ENCODE measurements at places on chromosomes 3 and 15.

- DNase-seq = peak; percentile 80
Observed at GRCh38 chr15:73972984-73973682, 19.0 kb downstream of the STOML1 start.

- no peak for DNase-seq
Observed at GRCh38 chr3:195568630-195569029, 15.1 kb downstream of the APOD start.

GRCh38 chr3:171736556-171736955 is 73.7 kb downstream of the PLD1 start:
- no peak for DNase-seq

DNA sequence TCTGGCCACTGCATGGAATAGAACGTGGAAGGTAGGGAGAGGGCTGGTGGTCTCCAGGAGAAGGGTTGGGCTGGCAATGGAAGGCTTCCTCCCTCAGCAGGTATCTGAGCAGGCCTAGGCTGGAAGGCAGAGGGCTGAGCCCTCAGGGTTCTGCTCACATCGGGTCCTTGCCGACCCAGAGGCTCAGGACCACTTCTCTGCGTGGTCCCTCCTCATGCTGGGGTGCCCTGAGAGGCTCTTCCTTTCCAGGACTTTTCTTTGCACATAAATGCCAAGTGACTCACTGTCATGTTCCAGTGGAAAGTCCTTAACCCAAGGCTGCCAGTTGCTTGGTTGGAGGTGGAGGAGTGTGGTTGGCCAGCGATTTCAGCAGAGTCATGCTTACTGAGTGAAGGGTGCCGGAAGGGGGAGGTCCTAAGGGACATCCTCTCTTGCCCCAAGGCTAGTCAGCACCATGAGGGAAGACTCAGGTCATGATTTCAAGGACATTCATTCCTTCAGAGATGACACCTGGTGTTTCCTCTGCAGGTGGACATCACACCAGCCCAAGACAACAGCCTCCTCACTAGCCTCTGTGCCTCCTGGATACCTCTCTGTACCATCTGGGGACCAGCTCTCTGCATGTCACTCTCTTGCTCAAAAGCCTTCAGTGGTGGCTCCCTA is 8.2 kb downstream of the SLC6A6 start:
- DNase-seq = peak; percentile 52

Data from activated naive CD8-positive, alpha-beta T cell treated with anti-CD3 and anti-CD28 coated beads for 36 hours (primary cell).